Activated T-cell treated with anti-CD3 and anti-CD28 coated beads for 24 hours (primary cell): ENCODE measurements at places on chromosomes 5 and 9.

GRCh38 chr9:116479056-116479544 lies 208.0 kb upstream of the TRIM32 start:
- DNase-seq, result no peak

GRCh38 chr9:126330536-126330935 lies 3.9 kb downstream of the MVB12B start:
- DNase-seq, result no peak

GRCh38 chr9:82488313-82489200 lies 500.0 kb downstream of the SPATA31D1 start:
- no peak for DNase-seq

GRCh38 chr5:127024821-127025220 lies 5.5 kb downstream of the MARCHF3 start:
- no peak for DNase-seq

GRCh38 chr9:14797435-14797834 lies 74.9 kb upstream of the CER1 start:
- DNase-seq, result no peak
